Ureter (tissue), 1 donor: ENCODE measurements at places on chromosomes 1 and 21. TPM values are rescaled to one million over a fixed set of nuclear protein-coding genes. Genes with fewer than 3 reads are reported as not detected.

DNA sequence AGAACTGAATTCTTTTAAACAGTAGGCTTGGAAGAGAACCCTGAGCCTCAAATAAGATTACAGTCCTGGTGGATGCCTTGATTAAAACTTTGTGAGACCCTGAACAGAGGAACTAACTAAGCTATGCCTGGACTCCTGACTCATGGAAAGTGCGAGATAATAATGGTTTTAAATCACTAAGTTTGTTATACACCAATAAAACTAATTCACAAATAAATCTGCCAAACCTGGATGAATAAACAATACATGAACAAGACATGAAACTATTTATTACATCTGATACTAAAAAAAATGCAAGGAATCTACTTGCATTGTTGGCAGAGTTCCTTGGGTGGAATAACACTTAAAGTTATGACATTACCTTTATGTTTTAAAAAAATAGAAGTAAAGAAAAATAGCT, 118.4 kb downstream of the PIGK start:
- DNase-seq = no peak

Gene CDC42BPA
- 51.5 TPM for total RNA-seq

DNA sequence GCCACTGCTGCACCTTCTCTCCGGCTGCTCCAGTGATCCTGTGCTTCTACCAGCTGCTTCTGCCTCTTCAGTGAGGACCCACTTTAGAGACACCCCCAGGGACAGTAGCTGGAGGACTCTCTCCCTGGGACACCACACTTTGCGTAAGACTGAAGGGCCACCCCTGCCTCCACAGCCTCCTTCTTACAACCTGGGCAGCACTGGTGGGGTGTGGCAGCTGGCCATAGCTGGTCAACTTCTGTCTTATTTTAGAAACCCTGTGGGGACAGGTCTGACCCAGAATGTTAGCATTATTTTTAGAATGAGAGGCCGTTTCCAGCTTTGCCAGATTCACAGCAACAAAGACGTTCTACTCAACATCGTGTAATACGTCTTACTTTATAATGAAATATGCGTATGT, 1.1 kb upstream of the KRTAP10-9 start:
- no peak for DNase-seq

Gene PTTG1IP
- total RNA-seq = 181 TPM

DNA sequence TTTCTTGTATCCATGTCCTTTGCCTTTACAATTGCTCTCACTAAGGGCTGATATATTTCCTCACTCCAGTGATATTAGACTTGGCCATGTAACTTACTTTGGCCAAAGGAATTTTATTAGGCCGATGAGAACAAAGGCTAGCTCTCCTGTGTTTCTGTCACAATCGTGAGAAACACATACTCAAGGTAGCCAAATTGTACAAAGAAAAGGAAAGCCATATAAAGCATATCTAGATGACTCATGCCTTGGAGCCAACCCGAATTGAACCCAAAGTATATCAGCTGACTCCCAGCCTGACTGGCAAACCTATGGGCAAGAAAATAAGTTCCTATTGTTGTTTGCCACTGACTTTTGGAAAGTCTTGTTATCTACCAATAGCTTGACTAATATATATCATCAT, 371.7 kb upstream of the LRRC7 start:
- no peak for DNase-seq

Gene GGPS1
- 40.7 TPM for total RNA-seq

GRCh38 chr1:89476072-89476471, 48.6 kb upstream of the LRRC8B start:
- DNase-seq = no peak

- no peak for DNase-seq
Measured at GRCh38 chr1:24102961-24103360, 9.0 kb downstream of the MYOM3 start.
